ENCODE measurements at places on chromosomes 6 and 20.

GRCh38 chr20:50891138-50891537, 40.1 kb downstream of the ADNP start:
- DNase-seq = no peak

- DNase-seq = no peak
Measured at GRCh38 chr6:125231574-125232343, 70.0 kb downstream of the HDDC2 start.

DNA sequence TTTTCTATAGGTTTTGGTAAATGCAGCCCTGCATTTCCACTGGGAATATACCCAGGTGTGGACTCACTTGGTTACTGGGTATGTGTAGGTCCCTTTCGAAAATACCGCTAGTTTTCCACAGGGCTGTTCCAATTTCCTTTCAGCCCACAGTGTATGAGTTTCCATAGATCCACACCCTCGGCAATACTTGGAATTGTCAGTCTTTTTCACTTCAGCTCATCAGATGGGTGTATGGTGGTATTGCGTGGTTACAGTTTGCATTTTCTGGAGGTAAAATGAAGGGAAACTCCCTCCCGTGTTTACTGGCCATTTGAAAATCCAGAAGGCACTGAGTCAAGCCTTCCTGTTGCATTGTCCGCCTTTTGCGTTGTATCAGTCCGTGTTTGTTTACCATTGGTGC, 453.6 kb downstream of the CDH26 start:
- DNase-seq = no peak

DNA sequence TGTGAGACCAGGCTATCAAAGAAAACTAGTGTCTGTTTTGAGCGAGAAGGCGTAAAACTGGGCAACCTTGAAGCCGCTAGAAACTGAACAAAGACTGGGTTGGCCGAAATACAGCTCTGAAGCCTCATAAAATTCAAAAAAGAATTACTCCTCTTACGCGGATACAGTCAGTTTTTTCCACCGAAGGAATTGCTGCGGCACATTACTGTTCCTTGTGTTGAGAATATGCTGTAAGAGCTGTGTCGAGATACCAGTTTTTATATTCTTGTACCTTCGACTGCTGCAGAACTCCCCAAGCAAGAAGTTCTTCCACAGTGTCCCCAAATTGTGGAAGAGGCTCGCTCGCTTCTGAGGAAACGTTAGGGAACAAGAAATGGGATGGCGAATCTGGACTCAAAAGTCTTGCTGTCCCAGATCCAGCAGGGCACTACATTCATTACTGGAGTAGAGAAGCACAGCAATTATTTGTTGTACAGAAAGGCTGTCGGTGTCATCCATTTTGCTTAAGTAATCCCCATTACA, 523 bp upstream of the COX7A2 start:
- DNase-seq = peak; percentile 11

- DNase-seq = peak; percentile 73
Measured at GRCh38 chr20:6142348-6142993, 19.6 kb upstream of the FERMT1 start.

- DNase-seq = peak; percentile 73
Measured at GRCh38 chr20:41693136-41693979, 75.2 kb upstream of the CHD6 start.

DNA sequence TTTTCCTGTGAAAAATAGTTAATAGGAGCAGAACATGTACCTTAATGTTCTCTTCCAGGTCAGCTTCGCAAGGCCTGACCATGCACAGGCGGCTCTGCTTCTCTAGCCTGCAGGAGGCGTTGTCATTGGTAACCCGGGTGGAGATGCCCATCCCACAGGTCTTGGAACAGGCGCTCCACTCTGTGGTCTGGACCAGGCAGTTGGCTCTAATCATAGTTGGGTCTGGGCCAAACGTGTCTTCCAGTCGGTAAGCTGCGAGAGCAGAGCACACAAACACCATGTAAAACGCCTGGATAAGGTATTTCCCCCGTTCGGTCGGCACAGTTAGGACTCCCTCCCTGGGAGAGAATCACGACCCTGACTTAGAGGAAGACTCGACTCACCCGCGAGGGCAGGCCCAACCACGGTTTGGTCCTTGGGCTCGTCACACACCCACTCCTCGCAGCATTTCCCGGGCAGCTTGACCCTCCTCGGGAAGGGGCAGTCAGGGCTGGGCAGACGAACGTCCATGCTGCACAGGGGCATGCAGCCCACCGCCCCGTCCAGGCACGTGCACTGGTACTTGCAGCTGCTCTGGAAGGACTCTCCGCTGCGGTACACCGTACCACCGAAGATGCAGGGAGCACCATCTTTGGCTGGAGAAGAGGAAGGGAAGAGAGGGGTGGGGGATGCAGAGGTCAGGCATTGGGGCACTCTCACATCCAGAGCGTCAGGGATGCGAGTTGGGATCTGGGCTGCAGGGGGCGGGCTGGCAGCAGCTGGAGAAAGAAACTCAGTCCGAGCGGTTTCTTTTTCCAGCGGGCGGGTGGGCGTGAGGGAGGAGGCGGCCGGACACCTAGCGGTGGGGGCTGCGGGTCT, 1.0 kb downstream of the CCN2 start:
- DNase-seq = peak; percentile 69

DNA sequence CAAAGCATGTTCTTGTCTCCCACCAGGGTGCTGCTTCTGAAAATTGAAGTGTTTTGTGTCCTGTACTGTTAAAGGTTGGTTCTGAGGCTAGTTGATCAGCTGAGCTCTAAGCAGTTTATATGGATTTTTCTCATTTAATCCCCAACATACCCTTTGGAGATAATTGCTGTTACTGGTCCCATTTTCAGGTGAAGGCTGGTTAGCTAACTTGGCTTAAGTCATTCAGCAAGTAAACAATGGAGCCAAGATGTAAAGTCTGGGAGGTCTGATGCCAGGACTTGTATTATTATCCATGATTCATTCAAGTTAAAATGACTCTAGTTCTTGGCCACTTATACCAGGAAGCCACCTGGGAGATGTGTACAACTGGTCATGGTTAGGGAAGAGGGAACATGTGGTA, 42.5 kb upstream of the FERMT1 start:
- no peak for DNase-seq

GRCh38 chr6:166529586-166529985, 56.9 kb downstream of the RAMACL start:
- no peak for DNase-seq

DNA sequence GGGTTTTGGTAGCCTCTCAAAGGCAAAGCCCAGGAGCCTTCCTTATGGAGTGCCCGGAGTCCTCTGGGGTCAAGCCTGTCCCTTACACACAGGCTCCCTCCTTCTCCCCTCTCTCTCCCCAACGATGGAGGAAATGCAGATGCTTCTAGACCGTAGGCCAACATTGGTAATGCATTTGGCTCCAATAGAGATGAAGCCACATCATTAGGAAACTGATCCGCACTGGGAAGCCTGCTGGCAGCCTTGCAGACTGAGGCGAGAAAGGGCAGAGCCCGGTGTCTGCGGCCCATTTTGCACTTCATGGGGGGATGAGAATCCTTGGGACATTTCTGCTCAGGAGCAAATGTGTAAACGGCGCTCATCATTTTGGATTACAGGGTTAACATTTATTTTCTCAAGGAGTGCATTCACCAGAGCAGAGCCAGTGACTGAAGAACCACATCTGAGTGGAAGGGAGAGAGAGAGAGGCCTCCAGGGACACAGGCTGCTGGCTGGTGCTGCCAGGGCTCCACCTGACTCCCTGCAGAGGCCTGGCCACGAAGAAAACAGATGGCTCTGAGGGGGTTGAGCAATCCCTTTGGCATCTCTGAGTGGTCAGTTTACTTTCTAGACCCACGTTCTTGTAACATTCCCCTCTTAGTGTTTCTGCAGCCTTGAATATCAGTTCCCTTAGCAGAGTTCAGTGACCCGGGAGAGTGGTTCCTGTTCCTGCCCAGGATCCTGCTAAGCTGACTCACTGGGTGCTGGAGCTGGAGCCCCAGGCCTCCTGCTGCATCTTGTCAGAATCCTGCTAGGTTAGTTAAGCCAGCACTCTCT, 4.4 kb upstream of the CST3 start:
- DNase-seq = no peak

- DNase-seq = peak; percentile 64
Measured at GRCh38 chr20:63234693-63235398, 859 bp upstream of the BIRC7 start.

DNA sequence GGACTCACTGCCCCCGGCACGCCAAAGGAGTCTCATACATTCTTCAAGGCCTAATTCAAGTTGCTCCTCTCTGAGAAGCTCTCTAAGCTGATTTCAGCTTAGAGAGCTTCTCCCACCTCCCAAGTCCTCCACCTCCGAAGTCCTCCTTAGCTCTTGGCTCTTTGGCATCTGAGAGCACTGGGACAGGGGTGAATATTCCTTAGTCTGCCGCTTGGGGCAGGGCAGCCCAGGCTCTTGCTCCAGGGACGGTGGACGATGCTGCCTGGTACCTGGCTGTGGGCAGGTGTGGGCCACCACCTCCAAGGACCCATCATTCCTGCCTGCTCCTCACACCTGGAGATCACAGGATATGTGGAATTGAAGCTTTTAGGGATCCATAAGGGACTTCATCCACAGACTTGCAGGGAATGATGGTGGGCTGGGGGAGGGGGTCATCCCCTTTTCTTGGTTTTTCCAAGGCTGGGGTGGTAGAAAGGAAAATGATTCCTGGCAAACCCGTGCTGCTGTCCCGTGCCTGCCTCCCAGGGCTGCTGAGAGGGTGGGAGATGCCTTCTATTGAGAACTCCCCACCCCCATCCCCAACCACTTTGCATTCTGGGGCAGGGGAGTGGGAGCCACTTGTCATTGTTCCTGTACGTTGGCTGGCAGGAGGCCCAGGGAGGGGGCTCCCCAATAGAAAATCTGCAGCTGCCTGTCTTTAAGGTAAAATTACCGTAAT, 57.4 kb downstream of the ARHGAP40 start:
- peak; percentile 64 for DNase-seq

GRCh38 chr6:158242071-158242606, 70.1 kb upstream of the TULP4 start:
- no peak for DNase-seq

GRCh38 chr6:143061597-143062385, 1.1 kb downstream of the AIG1 start:
- no peak for DNase-seq

DNA sequence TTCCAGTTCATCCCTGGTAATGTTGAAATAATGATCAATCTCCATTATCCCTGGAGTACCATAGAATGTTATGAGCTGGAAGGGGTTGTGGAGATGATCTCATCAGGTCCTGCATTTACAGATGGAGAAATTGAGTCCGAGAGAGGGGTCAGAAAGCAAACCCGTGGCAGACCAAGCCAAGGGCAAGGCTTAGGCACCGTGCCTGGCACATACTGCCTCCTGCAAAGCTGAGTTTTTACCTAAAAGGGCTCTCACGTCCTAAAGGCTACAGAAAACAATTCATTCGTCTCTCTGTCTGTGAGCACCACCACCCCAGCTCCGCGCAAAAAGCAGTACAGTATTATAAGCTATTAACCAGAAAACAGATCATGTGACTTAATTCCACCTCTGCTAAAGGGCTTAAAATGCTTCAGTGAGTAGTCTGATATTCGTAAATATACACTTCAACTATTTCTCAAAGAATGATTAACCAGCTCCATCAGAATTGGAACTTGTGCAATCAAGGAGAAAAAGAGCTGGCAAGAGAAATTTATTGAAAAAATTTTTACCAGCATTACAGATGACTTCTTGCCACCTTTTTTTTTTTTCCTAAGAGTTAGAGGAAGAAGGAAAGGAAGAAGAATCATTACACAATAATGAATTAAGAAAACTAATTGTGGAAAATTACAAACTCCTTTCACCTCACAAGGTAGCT, 3.4 kb upstream of the PARD6B start:
- DNase-seq = no peak

GRCh38 chr6:23371132-23371915, 754.7 kb upstream of the NRSN1 start:
- DNase-seq = no peak

DNA sequence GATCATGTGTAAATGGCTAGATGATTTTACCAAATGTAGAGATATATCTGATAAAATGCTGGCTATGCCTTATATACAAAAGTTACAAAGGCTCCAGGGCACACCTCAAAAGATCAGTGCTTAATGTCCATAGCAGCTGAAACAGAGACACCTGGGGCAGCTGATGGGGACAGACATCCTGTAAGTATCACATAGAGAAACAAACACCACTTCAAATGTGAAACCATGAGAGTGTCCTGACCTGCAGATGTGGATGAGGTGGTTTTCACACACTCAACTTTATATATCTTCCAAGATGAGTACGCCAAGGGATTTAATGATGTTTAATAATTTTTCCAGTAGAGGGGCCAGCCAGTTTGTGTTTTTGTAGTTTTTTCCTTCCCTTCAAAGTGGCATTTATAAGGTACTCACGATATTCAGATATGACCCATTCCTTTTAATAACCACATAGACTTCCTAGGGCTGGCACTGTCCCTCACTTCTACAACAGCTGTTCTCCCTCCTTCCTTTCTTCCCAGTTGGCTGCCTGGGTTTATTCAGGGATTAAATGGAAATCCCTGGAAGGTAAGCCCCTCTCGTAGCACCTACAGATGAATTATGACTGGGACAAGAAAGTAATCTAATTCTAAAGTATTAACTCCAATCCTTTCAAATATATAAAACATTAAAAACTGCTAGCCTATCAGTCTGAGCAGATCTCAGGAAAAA, 50.3 kb upstream of the MCM9 start:
- no peak for DNase-seq

- no peak for DNase-seq
Measured at GRCh38 chr6:2663123-2663522, 87.6 kb downstream of the MYLK4 start.

GRCh38 chr20:59688999-59689398, 84.7 kb downstream of the PHACTR3 start:
- no peak for DNase-seq

DNA sequence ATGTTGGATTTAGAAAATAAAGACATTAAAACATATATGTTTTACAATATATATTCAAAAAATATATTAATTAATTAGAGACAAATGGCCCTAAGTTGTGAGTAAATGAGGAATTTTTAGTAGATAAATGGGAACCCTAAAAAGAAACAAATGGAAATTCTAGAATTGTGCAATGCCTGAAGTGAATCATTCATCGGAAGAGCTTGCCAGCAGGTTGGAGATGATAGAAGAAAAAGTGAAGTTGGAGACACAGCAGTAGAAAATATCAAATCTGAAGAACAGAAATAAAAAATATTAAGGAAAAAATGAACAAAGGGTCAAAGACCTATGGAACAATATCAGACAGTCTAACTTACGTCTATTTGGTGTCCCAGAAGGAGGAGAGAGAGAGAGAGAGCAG, 109.4 kb upstream of the NEDD9 start:
- no peak for DNase-seq

GRCh38 chr6:13992417-13993055, 67.8 kb downstream of the RNF182 start:
- no peak for DNase-seq

GRCh38 chr6:46010771-46011170, 4.9 kb downstream of the CLIC5 start:
- no peak for DNase-seq

DNA sequence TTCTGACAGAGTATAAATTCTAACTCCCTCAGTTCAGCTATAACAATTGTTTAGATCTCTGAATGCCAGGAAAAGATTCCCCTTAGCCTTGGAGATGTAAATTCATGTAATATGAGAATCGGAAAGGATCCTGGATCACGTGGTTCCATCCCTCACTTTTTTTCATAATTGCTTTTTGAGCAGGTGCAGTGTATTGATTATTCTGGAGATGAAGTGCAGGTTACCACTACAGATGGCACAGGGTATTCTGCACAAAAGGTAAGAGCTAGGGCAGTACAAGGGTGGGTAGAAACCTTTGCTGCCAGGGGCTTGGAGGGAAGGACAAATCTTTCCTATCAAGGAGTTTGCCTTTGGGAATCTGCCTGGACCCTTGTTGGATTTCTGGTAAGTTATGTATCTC, 52.7 kb downstream of the KDM1B start:
- DNase-seq = no peak
